NCI-H1436 (cell line): ENCODE measurements at places on chromosomes 1 and 21.

GRCh38 chr1:29501227-29501976, 265.1 kb downstream of the PTPRU start:
- no peak for DNase-seq

- no peak for DNase-seq
These were observed 10.7 kb downstream of the DHRS3 start for GRCh38 chr1:12607263-12607662.

GRCh38 chr1:65079941-65080340, 68.1 kb upstream of the AK4 start:
- no peak for DNase-seq

DNA sequence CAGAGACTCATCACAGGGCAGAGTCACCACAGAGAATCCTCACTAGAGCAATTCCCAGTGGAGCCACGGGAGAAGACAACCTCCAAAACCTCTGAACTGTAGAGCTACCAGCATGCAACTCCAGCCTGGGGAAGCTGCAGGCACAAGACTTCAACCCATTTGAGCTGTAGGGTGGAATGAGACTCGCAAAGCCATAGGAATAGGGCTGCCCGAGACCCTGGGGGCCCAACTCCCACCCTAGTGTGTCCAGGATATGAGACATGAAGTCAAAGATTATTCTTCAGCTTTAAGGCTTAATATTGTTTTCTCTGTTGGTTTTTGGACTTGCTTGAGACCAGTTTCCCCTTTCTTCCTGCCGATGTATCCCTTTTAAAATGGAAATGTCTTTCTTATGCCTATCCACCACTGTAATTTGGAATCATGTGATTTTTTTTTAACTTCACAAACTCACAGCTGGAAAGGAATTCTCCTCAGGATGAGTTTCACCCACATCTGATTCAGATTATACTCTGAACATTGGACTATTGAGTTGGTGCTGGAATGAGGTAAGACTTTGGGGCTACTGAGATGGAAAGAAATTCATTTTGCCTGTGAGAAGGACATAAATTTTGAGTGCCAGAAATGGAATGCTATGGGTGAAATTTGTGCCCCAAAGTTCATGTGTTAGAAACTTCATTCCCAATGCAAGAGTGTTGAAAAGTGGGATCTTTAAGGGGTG, 59.6 kb upstream of the ST6GALNAC5 start:
- DNase-seq, result no peak

DNA sequence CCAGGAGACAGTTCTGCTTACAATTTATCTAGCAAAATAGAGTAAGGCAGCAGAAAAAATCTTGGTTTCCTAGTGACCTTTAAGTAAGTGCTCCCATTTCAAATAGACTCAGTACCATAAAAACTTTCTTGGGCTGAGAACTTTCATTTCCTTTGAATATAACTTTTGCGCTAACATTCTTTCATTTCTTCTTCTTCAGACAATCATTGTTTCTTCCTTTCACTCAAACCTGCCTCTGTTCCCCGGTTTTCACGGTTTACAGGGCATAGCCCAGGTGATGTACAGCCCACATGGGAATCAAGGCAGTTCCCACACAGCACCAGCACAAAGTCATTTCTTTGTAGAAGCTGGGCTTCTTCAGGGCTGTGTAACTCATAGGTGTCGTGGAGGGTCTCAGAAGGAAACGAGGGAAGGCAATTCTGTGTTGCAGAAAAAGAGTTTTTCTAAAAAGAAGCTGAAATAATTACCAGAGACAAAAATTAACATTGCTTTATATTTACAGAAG, 611.6 kb downstream of the SMYD3 start:
- DNase-seq, result no peak

- DNase-seq, result no peak
These were observed 87.7 kb downstream of the ST6GALNAC3 start for GRCh38 chr1:76162254-76162653.

DNA sequence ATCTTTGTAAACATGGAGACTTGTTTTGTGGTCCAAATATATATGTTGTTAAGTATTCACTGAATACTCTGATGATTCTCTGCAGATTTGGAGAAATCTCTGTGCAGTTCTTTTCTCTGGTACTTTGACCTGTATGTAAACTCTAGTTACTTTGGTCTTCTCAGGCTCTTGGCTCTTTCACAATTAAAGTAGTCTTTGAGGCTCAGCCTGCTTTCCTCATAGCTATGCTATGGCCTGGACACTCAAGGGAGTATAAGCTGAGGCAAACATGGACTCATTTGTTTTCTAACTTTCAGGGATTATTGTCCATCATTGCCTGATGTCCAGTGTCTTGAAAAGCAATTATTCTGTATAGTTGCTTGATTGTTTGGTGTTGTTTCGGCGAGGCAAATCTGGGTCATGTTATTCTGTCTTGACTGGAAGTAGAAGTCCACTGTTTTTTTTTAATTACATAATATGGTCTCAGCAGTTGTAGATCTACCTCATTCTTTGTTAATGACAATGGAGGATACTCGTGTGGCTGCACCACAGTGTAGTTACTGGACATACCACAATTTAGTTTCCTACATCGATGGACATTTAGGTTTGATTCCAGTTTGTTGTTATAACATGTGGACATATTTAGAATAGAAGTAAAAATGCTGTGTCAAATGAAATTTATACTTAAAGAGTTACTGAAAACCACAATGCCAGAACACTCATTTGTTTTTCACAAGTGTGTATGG, 9.2 kb downstream of the PTBP2 start:
- DNase-seq, result no peak

- DNase-seq, result peak; percentile 30
These were observed 152.8 kb downstream of the PPP1R12B start for GRCh38 chr1:202501281-202501680.

- no peak for DNase-seq
These were observed 16.8 kb downstream of the S100A10 start for GRCh38 chr1:151976858-151977257.

GRCh38 chr1:203492082-203492747, 1.7 kb upstream of the OPTC start:
- DNase-seq, result no peak

- no peak for DNase-seq
These were observed 23.2 kb downstream of the HAX1 start for GRCh38 chr1:154295408-154296235.

GRCh38 chr1:109792056-109792831, 28.5 kb upstream of the EPS8L3 start:
- DNase-seq, result peak; percentile 27

DNA sequence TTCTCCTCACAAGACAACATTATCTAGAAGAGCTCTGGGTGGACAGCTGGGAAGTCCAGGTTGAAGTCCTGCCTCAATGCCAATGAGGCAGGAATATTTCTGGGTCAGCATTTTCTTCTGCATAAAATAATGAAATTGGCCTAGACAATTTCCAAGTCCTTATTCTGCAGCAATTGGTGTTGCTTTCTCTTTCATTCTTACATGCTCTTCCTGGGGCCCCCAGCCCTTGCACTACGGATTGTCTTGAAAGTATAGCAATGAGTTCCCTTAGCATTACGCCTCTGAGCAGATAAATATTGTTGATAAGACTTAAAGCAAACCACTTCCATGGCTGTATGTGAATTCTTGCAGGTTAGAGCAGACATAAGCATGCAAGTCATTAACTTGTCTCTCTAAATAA, 188.5 kb downstream of the TGFBR3 start:
- DNase-seq, result no peak

GRCh38 chr1:165403835-165404482, 41.0 kb downstream of the RXRG start:
- DNase-seq, result no peak

- no peak for DNase-seq
These were observed 34.0 kb downstream of the OPRD1 start for GRCh38 chr1:28845786-28846543.
